ENCODE measurements at places on chromosomes 2 and 18.
A peak's percentile ranks its signal among the peaks of the same experiment; 100 is the strongest.

GRCh38 chr18:63553081-63553480, 10.9 kb downstream of the SERPINB12 start:
- DNase-seq, result peak; percentile 95

DNA sequence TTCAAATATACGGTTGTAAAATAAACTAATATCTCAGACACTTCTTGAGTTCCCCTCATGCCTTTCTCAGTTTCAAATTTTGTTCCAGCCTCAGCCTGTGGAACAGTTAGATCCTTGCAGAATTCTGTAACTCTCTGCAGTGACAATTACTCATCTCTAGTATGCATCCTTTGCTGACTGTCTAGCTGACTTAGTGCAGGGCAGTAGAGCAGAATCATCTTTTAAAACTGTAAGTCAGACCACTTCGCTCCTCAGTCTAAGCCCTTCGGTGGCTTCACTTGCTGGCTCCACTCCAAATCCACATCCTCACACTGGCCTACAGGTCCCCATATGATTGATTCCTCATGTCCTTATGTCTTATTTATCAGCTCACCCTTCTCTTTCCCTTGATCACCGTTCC, 164.1 kb upstream of the ZSWIM2 start:
- DNase-seq, result no peak

GRCh38 chr2:232857158-232857563, 12.9 kb upstream of the SNORC start:
- DNase-seq, result no peak

DNA sequence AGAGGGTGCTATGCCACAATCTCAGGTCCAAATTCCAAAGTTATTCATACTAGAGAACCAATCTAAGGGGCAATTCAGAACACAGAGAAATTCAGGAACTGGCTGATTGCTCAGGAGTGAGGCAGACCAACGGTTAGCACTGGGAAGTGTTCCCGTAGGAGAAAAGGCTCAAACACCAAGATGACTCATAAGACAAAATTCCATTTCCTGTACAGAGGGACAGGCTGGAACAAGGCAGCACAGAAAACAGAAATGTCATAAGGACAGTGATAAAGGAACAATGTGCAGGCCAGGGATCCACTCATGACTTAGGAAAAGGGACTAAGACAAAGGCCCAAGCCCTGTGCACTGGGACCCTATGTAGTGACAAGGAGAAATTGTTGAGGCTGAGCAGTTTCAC, 54.2 kb downstream of the PDE1A start:
- DNase-seq, result no peak

DNA sequence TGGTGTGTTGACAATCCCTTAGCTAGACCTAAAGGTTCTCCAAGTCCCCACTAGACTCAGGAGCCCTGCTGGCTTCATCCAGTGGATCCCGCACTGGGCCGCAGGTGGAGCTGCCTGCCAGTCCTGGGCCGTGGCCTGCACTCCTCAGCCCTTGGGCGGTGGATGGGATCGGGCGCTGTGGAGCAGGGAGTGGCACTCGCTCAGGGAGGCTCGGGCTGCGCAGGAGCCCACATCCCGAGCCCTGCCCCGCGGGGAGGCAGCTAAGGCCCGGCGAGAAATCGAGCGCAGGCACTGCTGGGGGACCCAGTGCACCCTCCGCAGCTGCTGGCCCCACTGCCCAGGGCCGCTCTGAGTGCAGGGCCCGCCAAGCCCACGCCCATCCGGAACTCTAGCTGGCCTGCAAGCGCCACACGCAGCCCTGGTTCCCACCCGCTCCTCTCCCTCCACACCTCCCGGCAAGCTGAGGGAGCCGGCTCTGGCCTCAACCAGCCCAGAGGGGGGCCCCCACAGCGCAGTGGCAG, 20.8 kb upstream of the ROCK1 start:
- DNase-seq, result no peak

GRCh38 chr2:25354116-25354515, 12.4 kb upstream of the DNMT3A start:
- DNase-seq, result no peak

GRCh38 chr2:230068016-230068650, 591 bp downstream of the SLC16A14 start:
- no peak for DNase-seq

GRCh38 chr2:20113986-20114938, 62.8 kb upstream of the LAPTM4A start:
- no peak for DNase-seq

DNA sequence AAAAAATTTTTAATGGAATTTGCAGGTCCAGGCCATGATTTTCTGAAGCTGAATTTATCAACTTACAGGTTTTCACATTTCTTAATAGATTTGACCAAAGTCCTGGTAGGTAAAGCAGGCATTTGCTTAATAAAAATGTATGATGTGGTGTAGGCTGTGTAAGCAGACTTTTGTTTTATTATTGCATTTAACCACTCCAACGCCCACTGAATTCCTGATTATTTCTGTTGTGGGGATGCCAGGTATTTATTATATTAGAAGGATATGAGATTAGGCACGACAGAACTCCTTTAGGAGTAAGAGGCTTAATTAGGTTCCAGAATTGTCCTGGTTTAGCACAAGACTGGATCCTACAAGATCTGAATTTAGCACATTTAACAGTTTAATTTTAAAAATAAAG, 111.1 kb downstream of the ADCYAP1 start:
- no peak for DNase-seq

DNA sequence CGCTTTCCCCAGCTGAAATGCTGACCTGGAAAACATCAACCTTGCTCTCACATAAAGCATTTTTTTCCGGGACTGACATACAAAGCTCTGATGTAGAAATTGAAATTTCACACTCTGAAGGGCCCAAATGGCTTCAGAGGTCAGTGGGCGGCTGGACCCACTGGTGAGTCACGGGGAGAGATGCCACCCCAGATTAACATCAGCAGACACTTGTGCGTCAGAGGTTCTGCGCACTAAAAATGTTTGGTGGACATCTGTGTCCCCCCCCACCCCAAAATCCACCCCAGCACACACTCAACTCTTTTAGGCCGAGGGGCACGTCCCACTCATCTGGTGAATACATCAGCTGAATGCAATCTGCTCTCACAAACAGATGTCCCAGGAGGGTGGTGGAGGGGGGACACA, 208.9 kb downstream of the ASB1 start:
- no peak for DNase-seq

- DNase-seq, result no peak
Observed at GRCh38 chr18:41996020-41996419, 41.0 kb downstream of the PIK3C3 start.

DNA sequence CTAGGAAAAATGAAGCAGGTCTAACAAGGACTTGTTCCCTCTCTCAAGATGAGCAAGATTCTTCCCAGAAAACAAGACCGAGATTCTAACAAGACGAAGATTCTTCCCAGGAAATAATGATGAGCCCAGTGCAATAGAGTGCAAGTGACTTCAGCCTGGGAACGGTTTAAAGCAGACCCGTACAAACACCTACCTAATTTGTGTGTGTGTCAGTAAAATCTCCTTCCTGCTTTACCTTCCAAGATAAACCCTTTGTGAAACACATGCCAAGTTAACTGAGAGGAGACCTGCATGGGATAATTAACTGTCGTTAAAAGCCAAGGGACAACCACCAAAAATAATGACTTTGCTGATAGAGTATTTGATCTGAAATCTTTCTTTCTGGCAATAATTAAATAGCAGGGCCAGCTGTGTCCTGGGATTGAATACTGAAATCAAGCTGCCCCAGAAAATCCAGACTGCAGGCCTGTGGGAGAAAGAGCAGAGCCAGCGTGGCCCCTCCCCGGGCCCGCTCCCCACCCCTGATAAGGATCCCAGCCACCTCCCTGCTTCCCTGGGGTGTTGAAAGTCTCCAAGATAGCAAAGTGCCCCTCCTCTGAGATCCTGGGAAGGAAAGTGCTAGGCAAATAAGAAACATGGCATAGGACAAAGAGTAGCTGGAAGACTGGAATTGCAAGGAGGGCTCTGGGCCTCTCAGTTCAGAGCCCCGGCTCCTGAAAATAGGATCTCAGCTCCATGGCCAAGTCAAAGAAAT, 145.5 kb downstream of the CYP26B1 start:
- DNase-seq, result no peak

Measured in MV-4-11 (cell line).